ENCODE measurements at places on chromosomes 13 and 19.

GRCh38 chr13:75393839-75394520 is 88.0 kb downstream of the TBC1D4 start:
- no peak for DNase-seq

DNA sequence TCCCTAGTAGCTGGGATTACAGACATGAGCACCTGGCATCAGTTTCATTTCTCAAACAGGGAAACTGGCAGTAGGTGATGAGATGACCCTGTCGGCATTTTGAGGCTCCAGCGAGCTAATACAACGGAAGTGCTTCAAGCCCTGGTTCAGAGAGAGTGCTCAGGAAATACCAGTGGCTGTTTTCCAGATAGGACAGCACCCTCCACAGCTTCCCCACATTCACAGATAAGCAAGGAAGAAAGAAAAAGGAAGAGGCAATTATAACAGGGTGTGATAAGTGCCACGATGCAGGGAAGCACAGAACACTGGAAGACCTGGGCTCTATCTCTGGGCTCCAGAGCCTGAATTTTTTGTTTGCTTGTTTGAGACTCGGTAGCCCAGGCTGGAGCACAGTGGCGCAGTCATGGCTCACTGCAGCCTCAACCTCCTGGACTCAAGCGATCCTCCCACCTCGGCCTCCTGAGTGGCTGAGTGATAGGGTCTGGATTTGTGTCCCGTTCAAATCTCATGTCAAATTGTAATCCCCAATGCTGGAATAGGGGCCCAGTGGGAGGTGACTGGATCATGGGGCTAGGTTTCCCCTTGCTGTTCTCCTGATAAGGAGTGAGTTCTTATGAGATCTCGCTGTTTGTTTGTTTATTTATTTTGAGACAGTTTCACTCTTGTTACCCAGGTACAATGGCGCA is 43.5 kb downstream of the PIN1 start:
- no peak for DNase-seq

- DNase-seq: no peak
Observed at GRCh38 chr19:58093071-58093470, 5.0 kb downstream of the ZSCAN18 start.

DNA sequence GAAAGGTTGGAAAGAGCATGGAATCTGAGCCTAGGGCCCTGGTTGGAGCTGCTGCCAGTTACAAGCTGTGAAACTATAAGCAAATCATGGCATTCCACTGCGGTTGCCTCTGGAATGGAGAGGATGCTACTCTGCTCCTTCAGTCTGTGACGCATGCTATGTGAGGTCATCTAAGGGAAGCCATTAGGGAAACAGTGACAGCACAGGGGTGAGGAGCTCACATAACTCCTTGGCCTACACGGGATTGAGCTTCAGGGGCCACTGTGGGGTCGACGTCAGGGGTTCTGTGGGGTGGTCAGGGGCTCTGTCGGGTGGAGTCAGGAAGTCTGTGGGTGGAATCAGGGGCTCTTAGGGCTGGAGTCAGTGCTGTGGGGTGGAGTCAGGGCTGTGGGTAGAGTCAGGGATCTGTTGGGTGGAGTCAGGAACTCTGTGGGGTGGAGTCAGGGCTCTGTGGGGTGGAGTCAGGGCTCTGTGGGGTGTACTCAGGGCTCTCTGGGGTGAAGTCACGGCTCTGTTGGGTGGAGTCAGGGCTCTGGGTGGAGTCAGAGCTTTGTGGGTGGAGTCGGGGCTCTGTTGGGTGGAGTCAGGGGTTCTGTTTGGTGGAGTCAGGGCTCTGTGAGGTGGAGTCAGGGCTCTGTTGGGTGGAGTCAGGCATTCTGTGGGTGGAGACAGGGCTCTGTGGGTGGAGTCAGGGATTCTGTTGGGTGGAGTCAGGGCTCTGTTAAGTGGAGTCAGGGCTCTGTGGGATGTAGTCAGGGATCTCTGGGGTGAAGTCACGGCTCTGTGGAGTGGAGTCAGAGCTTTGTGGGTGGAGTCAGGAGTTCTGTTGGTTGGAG is 35.8 kb upstream of the MEDAG start:
- no peak for DNase-seq

- no peak for DNase-seq
Observed at GRCh38 chr13:92900446-92900845, 326.2 kb upstream of the GPC6 start.

GRCh38 chr19:58338825-58339558 is 12.2 kb downstream of the ZSCAN22 start:
- DNase-seq: no peak

DNA sequence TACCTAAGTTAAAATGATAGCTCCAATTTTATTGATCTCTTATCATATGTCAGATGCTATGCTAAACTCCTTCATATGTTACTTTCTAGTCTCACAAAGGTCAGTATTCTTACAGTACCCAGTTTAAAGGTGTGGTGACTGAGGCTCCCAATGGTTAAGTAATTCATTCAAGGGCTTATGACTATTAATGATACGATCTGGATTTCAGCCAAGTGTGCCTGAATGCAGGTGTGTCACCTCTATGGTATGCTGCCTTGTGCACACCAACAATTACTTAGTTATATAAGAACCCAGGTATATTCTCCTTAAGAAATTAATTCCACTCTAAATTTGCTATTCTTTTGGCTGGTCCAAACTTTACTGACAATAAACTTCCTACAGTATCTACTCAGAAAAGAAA is 84.6 kb upstream of the TRPC4 start:
- DNase-seq: no peak

- no peak for DNase-seq
Observed at GRCh38 chr13:76878043-76878442, 8.2 kb downstream of the KCTD12 start.

DNA sequence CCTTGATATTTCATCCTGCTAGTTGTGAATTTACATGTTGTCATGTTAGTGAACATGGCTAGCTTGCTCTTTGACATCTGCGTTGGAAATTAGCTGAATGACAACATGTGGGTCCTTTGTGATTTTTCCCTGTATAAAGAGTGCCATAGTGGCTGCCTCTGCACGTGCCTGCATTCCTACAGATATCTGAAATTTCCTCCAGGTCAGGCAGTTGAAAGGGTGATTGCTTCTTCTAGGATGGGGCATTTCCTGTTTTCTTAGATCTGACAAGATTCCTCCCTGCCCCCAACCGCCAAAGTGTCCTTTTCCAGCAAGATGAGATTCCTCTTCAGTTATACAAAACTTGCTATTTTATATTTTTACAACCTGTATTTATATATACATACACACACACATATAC is 8.8 kb downstream of the ZNF525 start:
- no peak for DNase-seq

DNA sequence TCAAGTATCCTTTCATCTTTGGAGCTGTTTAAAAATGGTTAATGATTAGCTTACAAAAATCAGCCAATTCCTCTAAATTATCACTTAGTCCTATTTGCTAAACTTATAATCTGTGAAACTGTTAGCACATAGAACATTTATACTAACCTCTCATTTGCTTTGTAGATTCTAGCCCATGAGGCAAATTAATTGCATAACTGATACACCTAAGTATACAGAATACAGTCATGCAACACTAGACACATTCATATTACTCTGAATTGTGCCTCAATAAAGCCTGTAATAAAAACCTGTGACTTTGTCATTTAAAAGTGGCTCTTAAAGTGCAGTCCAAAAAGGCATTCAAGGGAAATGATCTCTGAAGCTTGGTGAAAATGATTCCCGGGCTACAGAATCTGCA is 21.0 kb downstream of the SERPINE3 start:
- no peak for DNase-seq

- no peak for DNase-seq
Observed at GRCh38 chr19:46728208-46728607, 11.3 kb upstream of the PRKD2 start.

DNA sequence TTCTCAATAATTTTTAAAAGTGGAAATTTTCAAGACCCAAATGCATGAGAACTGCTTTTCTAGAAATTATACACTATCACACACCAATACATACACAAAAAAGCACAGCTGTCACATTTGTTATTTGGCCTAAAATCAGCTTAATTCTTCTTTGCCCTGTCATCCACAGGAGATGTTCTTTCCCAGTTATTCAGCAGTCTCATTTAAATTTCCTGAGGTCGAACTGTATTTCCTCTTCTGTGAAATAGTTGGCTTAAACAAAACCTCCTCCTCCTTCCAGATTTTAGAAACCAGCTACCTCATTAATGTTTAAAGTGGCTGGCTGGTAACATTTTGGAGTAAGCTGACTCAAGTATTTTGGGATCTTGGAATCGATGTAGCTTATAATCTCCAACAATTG is 39.1 kb downstream of the SMAD9 start:
- DNase-seq: no peak

DNA sequence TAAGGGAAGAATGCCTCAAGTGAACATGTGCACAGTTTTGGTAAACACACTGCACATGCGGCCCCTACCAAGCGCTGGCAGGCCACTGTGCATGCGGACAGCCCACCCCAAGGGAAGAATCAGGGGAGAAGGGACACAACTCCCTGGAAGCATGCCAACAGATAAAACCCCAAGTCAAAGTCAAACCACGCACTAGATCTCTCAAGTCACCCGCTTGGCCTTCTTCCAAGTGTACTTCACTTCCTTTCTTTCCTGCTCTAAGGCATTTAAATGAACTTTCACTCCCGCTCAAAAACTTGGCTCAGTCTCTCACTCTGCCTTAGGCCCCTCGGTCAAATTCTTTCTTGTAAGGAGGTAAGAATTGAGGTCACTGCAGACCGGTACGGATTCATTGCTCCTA is 4.6 kb upstream of the RFXAP start:
- no peak for DNase-seq

DNA sequence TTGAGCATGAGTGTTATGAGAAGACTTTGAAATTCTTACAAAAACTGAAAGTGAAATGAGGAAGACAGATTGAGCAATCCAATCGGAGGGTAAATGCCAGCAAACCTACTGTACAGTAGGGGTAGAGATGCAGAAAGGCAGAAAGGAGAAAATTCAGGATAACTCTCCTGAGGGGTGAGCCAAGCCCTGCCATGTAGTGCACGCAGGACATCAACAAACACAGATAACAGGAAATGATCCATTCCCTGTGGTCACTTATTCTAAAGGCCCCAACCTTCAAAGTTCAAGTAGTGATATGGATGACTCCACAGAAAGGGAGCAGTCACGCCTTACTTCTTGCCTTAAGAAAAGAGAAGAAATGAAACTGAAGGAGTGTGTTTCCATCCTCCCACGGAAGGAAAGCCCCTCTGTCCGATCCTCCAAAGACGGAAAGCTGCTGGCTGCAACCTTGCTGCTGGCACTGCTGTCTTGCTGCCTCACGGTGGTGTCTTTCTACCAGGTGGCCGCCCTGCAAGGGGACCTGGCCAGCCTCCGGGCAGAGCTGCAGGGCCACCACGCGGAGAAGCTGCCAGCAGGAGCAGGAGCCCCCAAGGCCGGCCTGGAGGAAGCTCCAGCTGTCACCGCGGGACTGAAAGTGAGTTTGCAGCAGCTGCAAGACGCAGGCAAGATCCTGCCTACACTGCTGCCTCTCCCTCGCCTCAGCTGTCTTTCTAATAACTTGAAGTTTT is at the start of gene TNFSF13B:
Gene TNFSF13B, plus strand, starts transcription at position 118 of the 728 bp plus-strand sequence. Its CDS starts 178 bp downstream, at position 296.
- peak; percentile 7 for DNase-seq

DNA sequence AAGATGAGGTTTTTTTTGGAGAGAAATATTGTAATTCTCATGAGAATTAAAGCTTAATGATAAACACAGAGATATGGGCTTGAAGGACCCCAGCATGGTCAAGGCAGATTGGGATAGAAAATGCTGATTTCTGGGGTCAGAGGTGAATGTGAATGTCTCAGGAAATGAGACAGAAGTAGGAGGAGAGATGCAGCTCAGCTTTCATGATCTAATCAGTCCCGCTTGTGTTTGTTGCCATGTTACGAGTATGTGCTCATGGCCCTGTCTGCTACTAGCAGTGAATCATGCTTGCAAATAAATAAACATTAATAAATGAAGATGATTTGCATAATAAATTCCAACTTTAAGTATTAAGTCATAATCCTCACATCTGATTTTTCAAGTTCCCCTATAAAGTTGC is 23.0 kb upstream of the NDFIP2 start:
- DNase-seq: no peak

DNA sequence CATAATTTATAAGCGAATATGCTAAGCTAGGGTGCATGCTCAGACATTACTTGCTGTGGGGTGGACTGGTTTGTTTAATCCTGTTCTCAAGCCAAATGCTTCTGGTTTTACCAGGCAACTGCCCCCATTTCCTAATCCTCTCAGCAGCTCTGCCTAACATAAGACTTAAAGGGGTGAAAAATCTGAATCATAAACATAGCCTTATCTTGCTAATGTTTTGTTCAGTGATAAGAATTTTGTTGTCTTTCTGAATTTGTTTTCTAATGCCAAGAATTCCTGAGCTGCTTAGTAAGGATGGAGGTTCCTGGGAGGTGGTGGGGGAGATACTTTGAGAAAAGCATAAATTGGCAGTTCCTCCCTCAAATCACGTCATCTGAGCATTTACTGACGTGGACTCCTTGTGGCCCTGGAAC is 42.7 kb downstream of the ING1 start:
- no peak for DNase-seq

DNA sequence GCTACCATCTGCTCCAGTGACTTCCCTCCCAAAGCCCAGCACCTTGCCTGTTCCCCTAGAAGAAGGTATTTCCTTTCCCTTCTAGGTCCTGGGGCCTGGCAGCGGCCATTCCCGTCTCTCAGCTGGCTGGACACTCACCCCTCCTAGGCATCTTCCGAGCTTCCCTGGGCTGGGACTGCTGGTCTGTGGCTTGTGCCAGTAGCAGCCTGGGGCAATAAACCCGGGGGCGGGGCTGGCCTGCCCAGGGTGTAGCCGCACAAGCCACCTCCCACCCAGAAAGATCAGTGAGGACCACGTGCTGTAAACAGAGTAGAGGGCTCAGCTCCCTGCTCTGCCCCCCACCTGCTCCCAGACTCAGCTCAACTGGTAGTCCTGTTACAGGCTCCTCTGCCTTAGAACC is 15.0 kb downstream of the LIPE start:
- DNase-seq: no peak

- no peak for DNase-seq
Observed at GRCh38 chr19:5953680-5954213, 24.2 kb downstream of the RANBP3 start.

DNA sequence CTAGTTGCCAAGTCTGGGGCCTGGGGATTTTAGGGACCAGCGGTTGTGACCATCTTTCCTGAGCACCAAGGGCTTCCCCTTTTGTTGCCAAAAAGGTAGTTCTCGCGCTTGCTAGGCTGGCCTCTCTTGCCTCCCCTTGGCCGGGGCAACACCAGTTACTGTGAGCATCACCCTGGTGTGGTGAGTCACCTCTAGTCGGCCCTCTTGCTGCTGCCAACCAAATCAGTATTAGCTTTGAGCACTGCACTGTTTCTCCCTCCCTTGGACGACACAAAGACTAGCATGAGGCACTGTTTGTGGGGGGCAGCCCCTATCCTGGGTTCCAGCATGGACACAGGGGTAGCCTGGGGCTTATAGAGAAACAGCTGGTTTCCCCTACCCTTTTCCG is 6.9 kb downstream of the SYDE1 start:
- DNase-seq: no peak

Measured in HepG2 (cell line).